ENCODE measurements at places on chromosomes 3 and 15.

DNA sequence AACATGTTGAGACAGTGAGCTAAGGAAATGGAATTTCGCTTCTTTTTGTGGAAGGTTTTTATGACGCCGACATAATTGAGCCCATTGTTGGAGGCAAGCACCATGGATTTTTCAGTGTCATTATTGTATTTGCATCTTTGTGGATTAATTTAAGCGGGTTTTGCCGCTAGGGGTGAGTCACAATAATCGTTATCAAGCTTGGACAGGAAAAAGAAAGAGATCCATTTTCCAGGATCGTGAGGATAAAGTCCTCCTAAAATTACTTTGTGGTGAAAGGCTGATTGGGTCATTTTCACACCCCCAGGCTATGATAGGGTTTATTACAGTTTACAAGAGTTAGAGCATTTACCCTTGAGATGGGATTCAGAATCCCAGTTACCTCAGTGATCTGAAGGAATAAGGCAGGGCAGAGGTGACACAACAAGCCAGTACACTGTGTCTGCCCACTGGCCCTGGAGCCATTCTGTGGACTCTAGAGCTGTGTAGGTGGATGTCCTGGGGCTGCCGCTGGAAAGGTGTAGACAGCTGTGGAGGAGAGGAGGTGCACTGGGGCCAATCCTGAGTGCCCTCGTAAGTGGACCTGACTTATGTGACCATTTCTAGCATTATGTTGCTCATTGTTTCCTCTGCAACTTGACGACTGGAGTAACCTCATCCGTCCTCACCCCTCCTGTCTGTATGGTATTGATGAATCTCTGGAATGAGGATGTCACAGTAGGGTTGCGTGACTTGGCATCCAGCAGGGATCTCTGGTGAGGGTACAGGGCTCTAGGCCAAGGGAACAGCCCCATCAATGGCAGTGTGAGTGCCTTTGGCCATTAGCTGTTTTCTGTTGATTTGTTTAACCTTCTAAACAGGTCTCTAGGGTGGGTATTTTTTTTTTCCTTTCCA lies 370.1 kb downstream of the LRTM1 start:
- no peak for DNase-seq

DNA sequence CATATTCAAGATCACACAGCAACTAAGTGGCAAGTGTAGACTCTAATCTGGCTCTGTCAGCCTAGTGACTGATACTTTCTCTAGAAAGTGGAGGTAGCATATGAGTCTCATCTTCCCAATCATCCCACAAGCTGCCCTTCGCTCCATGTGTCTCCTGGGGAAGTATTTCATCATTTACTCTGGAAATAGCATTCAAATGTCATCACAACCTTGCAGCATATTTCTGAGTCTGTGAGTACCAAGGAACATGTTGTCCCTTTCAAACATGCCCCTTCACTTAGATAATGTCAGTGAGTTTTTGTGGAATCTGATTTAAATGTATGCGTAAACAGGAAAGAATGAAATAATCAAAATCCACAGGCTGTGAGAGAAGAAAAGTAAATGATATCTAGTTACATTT lies 322.9 kb downstream of the SLC9A9 start:
- DNase-seq = no peak

DNA sequence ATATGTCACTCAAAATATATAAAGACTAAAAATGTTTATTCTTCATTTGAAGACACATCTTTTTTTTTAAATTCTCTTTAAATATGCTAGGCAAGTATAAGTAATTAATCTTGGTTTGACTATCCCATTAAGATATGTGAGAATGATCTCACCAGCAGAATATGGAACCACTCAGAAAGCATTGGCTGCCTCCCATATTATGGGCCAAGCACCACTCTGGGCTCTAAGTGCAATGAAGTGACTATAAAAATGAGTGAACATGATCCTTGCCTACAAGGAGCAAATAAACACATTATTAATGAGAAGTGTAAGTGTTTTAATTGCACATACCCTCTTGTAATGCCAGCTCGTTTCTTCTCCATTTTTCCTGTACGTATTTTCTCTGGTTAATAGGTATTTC lies 328.5 kb downstream of the NAALADL2 start:
- DNase-seq = no peak

DNA sequence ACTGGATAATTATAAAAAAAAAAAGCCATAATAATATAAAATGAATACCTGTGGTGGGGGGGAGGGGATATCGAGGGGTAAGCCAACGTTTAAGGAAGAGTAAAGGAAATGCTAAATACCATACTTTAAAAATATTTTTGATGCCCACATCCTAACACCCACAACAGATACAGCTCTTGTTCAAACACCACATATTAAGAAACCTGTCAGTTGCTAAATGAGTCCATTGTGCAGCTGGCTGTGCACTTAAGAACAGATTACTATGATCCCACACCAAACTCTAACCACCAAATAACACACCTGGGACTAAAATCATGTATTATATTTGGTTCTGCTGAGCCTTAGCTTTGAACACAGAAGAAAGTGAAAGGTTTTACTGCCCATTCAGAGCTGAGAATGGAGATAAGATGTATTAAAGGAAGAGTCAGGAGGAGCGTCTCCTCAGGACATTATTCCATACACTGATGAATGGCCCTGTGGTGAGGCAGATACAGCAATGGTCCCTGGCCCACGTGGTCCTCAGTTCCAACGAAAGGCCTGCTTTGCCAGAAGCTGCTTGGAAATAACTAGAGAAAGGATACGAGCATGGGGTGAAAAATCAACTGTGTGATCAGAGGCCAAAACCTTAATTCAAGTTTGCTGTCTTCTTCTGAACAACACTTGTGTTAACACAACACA lies 515.4 kb downstream of the FOXP1 start:
- no peak for DNase-seq

DNA sequence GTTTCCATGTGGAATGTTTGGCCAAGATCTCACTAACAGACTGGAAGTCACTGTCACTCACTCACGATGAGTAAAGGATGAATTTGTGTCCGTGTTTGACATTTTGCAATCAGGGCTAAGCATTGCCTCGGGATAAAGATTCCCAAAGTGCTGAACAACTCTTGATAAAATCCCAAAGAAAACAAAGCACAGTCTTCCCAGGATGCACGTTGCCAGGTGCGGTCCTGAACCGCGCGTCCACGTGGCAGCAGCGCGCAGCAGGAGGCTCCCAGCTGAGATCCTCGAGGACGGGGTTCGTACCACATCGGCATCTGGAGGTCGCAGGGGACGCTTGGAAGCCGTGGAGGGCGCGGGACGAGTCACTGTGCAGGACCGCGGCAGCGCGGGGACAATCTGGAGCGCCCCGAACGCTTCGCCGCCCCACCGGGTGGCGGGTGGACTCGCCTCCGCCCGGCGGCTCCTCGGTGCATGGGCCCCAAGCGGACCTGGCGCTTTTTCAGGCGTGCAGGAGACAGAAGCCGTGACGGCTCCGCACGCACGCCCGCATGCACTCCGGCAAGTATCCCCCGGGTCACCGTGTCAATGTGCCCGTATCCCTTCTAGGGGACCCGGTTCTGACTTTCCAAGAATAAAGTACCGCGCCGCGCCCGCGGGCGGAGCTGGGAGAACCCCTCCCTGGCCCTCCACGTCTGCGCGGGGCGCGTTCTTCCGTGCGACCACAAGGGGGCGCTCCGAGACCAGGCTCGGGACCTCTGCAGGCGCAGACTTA lies 17.7 kb downstream of the CPN2 start:
- DNase-seq = peak; percentile 85

GRCh38 chr15:35713733-35714132 lies 167.8 kb upstream of the DPH6 start:
- DNase-seq = no peak

- DNase-seq = peak; percentile 17
Observed at GRCh38 chr3:184361532-184361931, at the start of the genes CLCN2 and POLR2H. Gene CLCN2, minus strand, starts transcription at chr3:184361605. Its CDS starts 126 bp downstream, at chr3:184361479. Gene POLR2H, plus strand, starts transcription at chr3:184361710. Its CDS starts 1,783 bp downstream, at chr3:184363493.

GRCh38 chr3:44355362-44356033 lies 16.9 kb downstream of the TCAIM start:
- DNase-seq = no peak

- no peak for DNase-seq
Observed at GRCh38 chr3:43032646-43033628, 53.8 kb downstream of the GASK1A start.

DNA sequence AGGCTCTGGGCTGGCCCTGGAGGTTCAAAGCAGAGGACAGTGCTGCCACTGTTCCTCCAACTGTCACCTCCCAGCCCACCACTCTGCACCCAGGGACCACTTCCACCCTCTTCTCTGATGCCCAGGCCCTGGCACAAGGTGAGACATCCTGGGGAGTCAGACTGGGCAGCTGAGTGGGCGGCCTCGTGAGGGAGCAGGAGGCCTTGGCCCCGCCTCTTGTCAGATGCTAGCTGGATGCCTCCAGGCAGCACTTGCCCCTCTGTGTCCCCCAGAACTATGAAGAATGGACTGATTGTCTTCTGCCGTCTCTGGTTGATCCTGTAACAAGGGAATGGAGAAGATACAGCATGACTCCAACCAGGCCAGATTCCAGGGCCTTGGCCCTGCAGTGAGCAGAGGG lies 191.0 kb upstream of the LINGO1 start:
- DNase-seq = no peak

GRCh38 chr15:48647962-48648361 lies 2.5 kb upstream of the FBN1 start:
- DNase-seq = no peak

GRCh38 chr3:37628711-37629301 lies 232.9 kb upstream of the CTDSPL start:
- no peak for DNase-seq

- DNase-seq = no peak
Observed at GRCh38 chr3:191216510-191216909, 17.5 kb downstream of the OSTN start.

DNA sequence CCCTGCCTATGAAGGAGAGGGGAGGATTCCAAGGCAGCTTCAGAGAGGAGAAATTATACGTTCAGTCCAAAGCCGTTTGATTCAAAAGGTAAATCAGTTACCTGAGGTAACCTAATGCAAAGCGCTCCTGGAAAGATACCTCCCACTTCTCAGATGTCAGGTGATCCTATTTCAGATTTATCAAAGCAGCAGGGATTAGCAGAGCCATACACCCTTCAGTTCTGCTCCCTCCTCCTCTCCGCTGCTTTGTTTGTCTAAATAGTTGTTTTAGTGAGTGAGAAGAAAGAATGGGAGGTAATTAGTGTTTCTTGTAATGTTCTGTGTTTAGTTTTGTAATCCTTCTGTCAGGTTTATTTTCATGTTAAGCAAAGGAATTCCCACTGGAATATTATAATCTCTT lies 81.1 kb downstream of the SOX14 start:
- no peak for DNase-seq

GRCh38 chr3:72664184-72664975 lies 183.9 kb downstream of the SHQ1 start:
- DNase-seq = no peak

- no peak for DNase-seq
Observed at GRCh38 chr3:192366916-192367315, 360.4 kb downstream of the FGF12 start.

DNA sequence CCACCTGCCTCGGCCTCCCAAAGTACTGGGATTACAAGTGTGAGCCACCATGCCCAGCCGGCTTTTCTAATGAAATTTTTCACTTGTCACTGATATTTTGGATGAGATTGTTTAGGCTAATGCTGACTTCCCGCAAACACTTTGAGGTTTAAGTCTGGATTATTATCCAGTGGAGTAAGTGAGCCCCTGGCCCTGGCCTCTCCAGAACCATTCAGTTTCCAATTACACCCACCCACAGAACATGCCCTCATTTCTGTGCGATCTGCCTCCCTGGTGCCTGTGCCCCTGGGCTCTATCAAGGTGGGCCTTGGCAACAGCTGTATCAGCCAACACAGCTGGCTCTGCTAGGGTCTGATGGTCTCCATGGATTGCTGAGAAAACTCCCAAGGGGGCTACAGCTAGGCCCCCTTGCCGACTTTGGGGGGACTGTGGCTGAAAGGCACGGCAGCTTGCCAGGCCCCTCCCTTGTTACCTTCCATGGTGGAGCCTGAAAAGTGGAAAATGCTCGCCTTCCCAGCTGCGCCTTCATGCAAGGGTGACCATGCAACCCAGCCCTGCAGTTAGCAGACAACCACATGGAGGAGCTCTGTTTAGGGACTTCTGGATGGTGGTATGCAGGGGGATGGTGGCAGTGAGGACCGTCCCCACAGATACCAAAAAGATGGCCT lies 288.9 kb downstream of the FAM43A start:
- DNase-seq = no peak

GRCh38 chr3:107421170-107421792 lies 44.0 kb downstream of the CCDC54 start:
- DNase-seq = no peak

- DNase-seq = peak; percentile 17
Observed at GRCh38 chr3:13544293-13544831, 4.6 kb upstream of the FBLN2 start.

DNA sequence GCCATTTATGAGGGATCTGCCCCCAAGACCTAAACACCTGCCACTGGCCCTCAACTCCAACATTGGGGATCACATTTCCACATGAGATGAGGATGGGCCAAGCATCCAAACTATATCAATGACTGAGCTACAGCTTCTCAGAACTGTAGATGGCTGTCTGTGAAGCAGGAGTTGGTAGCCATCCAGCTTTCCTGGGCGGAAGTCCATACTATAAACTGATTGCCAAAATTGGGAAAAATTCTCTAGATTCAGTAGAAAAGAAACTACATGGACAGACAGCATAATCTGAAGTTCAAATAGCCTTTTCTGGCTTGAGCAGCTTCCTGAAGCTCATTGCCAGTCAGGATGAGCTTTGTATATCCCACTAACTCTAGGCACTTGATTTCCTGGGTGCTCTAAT lies 214.7 kb upstream of the ZBTB20 start:
- no peak for DNase-seq

- DNase-seq = no peak
Observed at GRCh38 chr3:126672741-126673140, 17.8 kb upstream of the TXNRD3 start.
